ENCODE measurements at places on chromosomes 2 and 18.
A peak's percentile ranks its signal among the peaks of the same experiment; 100 is the strongest.

DNA sequence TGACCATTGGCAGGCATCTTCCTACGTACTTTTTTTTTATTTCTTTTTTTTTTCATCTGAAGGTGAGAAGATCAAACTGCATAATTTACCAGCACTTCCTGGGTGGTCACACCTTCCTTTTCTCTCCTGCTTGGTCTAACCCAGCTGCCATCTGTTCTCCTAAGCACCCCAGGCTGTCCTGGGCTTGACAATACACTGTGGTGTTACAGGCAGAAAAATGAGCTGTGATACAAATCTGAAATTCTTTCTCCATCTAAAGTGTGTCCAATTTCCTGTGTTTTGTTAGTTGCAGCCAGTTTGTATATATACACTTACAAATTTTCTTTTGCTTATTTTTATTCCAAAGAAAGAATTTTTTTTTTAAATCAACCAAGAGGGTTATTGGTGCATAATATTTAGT, 786.0 kb upstream of the ZEB2 start:
- DNase-seq: no peak

GRCh38 chr2:137964859-137965459, 686 bp downstream of the HNMT start:
- no peak for DNase-seq

- no peak for DNase-seq
Measured at GRCh38 chr2:10103179-10103578, 19.4 kb upstream of the RRM2 start.

DNA sequence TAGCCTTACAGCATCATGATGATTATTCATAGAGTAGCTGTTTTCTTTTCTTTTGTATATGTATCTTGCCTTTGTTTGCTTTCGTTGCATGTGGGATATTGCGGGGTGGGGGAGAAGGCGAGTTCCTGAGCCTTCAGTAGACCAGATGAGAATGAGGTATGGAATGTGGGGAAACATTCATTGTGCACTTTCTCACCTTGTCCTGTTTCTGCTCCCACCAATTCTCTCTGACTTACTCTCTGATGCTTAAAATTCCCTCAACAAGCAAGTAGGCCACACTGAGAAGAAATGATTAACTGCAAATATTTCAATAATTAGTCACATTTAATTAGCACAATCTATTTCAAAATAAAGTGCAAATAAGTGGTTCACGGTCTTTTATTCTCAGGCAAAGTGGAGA, 31.0 kb downstream of the GKN2 start:
- DNase-seq: no peak

GRCh38 chr18:68962623-68963022, 164.7 kb downstream of the CCDC102B start:
- no peak for DNase-seq

DNA sequence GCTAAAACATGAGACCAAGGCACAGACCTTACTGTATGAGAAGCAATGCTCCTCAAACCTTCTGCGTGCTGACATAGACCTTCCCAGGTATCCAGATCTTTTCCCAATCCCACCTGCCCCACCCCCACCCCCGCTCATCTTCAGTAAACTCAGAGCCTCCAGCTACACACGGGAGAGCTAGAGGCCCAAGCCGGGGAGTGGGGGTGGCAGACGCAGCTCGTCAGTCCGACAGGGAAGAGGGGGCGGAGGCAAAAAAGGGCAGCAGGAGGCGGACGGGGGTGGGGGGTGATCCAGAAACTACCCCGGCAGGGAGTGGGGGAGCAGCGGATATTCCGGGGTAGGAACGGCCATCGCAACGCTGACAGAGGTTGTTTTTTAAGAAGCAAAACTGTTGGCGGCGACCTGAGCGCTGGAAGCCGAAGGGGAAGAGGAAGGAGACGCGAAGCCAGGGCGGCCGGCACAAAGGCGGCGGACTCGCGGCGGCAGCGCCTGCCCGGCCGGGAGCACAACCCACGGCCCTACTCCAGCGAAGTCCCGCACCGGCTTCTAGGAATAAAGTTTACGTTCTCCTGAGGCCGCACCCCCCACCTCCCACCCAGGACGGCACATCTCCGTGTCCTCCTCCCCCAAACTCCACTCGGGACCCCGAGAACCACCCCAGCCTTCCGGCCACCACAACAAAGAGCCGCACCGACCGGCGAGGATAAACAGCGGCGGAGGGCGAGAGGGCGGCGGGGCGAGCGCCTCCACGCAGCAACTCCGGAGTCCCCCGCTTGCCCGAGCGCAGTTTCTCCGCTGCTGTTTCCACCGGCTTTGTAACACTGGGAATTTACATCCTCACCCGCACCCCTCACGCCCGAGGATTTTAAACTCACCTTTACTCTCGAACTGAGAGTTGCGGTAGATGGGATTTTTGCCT, 722 bp downstream of the BAZ2B start:
- peak; percentile 6 for DNase-seq

GRCh38 chr2:105681927-105682326, 62.8 kb upstream of the NCK2 start:
- no peak for DNase-seq

GRCh38 chr18:2981212-2981728, 31.7 kb downstream of the LPIN2 start:
- no peak for DNase-seq

DNA sequence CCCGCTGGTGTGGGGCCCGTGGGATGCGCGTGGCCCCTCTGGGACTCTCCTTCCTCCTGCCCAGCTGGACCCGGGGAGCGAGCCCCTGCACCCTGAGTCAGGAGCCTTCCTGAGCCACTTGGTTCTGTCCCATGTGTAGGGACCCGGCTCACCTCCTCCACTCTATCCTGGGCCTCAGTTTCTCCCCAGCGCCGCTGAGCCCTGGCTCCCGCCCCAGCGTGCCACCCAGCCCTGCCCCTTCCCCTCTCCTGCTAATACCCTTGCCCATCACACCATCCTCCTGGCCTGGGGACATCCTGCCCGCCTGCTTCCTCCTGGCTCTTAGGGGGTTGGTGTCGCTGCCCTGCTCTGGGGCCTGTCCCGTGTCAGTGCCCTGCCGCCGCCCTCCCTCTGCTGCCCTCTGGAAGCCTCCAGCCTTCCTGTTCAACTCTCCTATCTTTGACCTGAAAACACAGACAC, 24.8 kb downstream of the GPC1 start:
- no peak for DNase-seq

DNA sequence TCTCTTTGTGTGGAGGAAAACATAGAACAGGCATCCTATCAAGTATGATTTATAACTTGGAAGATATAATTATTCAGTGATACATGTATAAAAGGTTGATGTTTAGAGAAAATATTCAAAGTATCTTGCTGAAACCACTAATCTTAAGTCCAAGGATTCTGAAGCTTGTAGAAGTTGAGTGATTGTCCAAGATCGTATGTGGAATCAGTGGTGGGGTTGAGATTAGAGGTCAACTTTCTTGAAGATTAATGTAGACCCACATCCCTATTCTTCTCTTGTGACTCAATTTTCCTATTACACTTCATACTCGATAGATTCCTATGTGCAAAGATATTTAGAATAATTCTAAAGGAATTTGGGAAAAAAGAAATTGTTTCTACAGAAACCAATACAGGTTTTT, 1565.9 kb upstream of the ACVR2A start:
- DNase-seq: no peak

GRCh38 chr2:127384529-127384928, 3.2 kb downstream of the MAP3K2 start:
- DNase-seq: no peak

- peak; percentile 35 for DNase-seq
Measured at GRCh38 chr2:72137498-72138010, 10.1 kb downstream of the CYP26B1 start.

- no peak for DNase-seq
Measured at GRCh38 chr2:222992137-222992536, 59.9 kb upstream of the KCNE4 start.

GRCh38 chr2:205722283-205722918, 40.1 kb downstream of the NRP2 start:
- no peak for DNase-seq

- no peak for DNase-seq
Measured at GRCh38 chr2:23311186-23311585, 73.8 kb upstream of the KLHL29 start.

- DNase-seq: no peak
Measured at GRCh38 chr2:196380575-196380974, 209.2 kb upstream of the STK17B start.

DNA sequence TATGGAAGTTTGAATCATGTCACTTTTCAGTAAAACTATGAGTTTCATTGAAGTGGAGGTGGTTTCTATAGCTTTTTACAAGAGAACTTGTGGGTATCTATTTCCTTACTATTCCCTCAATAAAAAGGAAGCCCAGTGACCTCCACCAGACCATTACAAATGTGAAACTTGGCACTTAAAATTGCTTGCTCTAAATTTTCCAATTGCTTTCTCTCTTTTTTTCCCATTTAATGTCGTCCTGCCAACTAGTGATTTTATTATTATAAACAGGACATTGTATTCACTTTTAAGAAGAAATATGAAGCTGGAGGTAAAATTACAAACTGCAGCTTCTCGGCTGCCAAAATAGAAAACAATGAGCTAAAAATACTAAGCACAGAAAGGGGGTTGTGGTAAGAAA, 208.2 kb upstream of the ALPP start:
- no peak for DNase-seq

DNA sequence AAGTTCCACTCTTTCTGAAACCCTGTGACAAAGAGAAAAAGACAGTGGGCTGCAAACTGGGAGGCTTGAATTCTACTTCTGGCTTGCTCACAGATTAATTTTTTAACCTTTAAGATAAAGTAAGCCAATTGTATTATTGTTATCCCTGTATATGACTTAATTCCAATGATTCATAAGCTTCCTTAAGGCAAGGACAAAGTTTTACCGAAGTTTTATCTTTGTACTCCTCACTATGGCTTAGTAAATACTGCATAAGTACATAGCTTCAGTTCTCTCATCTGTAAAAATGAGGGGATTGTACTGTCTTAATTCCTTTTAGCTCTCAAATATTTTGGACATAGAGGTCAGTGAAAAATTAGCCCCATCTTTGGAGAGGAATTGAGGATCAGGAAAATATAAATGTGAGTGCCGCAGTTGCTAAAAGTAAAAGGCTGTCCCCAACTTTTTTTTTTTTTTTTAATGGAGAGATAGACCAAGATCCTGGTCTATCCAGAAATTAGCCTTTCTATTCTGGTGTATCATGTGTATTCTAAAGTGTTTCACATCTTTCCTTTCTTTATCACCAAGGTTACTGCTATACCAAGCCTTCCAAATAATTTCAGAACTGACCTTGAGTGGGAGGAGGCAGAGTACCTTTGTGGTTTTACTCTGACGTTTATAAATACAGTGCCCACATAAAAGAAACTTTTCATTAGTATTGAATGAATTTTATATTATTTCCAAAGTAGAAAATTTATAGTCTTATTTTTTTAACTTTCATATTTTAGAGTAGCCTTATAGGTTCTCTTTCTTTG, 13.3 kb downstream of the RELCH start:
- no peak for DNase-seq

GRCh38 chr2:181656450-181657291, at the start of gene CERKL:
CERKL (minus strand) TSS chr2:181657105; CDS start chr2:181657006, 99 bp downstream.
- DNase-seq: no peak

DNA sequence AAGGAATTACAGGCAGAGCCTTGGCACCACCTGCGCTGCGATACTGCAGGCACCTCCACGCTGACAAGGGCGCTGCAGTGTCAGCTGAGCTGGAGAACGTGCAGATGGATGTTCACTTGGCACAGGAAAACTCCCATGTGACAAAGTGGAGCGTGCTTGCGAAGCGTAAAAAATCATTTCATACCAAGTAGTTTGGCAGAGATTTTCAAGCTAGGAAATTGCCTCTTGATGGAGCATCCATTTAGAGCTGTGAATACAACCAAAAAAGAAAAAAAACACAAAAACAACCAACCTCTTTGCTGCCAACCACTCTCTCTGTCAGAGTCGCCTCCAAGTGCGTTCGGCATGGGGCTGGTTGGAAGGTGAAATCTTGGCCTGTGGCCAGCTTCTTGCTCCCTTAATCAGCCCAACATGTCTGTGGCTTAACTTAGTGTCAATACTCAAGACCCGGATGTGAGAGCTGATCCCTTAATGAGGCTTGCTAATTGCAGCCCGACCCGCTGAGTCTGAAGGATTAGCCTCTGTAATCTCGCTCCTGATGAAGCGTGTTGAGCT, 38.1 kb downstream of the ACOXL start:
- DNase-seq: no peak

DNA sequence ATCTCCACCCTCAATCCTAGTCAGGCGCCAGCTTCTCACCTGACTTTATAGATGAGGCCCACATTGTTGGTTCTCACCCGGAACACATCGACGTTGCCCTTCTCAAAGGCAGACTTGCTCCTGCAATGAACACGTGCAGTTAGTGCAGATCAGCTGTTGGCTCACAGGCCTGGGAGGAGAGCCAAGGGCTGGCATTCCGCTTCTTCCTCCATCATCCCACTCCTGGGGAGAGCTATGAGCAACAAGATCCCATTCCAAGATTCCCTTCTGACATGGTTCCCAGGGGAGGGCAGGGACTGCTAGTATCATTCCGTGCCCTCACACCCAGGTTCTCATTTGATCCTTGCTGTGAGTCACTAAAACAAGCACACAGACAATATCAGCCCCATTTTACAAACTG, 15.1 kb downstream of the LOXHD1 start:
- no peak for DNase-seq

- no peak for DNase-seq
Measured at GRCh38 chr18:3872641-3873040, 422.7 kb downstream of the TGIF1 start.

DNA sequence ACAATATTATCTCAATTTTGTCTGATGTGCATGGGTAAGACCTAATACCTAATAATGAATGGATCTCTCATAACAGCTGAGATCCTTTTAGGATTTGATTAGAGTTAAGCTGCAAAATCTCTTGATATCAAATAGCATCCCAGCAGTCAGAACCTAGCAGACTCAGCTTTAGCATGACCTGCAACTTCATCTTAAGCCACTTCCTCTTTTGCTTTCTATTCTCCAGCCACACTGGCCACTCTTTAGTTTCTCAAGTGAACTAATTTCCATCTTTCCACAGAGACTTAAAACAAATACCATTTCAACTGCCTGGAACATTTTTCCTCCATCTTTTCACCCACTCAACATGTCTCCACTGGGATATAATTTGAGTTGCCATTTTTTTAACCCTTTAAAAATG, 1251.6 kb upstream of the ZEB2 start:
- no peak for DNase-seq

DNA sequence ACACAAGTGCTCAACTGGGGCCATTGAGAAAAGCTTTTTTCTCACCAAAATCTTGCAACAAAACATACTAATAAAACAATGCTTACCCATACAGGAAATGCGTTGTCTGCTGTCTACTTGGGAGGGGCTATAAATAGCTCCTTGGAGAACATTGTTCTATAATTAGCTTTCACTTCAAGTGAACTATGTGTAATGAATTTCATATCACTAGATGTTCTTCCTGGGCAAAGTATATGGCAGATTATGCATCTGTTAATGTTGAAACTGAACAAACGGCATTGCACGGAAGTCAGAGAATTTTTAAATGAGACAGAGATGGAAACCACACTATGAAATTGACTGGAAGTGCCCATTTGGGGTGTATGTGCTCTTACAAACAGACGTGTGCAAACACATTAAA, 6.4 kb upstream of the NPAS2 start:
- DNase-seq: no peak

GRCh38 chr2:85760371-85760770, 6.6 kb downstream of the ATOH8 start:
- no peak for DNase-seq

- no peak for DNase-seq
Measured at GRCh38 chr18:54713386-54713785, 114.9 kb upstream of the RAB27B start.

- DNase-seq: no peak
Measured at GRCh38 chr2:2743164-2743571, 412.1 kb upstream of the MYT1L start.
